ENCODE measurements at places on chromosomes 16 and 17. TPM values are rescaled to one million over a fixed set of nuclear protein-coding genes. Genes with fewer than 3 reads are reported as not detected.

GRIN2A gene
- total RNA-seq: not detected

ZNF19 gene
- total RNA-seq: 1.3 TPM

RUNDC3A gene
- total RNA-seq: not detected

DNA sequence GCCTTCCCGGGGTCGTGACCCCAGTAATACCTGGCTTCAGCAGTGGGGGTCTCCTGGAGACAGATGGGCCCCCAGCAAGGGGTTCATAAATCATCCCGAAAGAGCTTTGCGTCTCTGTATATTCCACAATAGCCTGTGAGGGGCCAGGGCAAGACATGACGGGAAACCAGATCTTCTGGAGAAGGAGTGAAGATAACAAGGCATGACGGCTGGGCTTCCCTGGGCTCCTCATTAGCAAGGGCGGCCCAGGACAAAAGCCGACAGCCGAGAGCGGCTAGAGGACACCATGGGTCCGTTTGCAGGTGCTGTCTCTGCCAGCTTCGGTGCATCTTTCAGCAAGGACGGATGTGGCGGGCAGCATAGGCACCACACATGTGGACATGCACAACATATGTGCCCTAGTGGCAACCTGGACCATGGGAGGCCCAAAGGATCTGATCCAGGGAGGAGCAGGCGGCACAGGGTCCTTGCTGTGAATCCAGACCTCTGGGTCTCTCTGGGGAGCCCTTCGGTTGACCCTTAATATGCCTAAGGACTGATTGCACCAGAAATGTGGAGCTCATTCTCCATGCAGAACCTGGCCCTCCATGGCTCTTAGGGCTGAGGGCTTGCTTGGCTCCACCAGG lies 136.9 kb upstream of the FOXF1 start:
- no peak overlapping the region for H3K4me3 ChIP-seq
- H3K27ac ChIP-seq: no peak overlapping the region
- peaks cover 15% of the 10 kb centered on the region for H3K4me1 ChIP-seq
- H3K27me3 ChIP-seq: no peaks in the 10 kb centered on the region
- DNase-seq: no peak

DNA sequence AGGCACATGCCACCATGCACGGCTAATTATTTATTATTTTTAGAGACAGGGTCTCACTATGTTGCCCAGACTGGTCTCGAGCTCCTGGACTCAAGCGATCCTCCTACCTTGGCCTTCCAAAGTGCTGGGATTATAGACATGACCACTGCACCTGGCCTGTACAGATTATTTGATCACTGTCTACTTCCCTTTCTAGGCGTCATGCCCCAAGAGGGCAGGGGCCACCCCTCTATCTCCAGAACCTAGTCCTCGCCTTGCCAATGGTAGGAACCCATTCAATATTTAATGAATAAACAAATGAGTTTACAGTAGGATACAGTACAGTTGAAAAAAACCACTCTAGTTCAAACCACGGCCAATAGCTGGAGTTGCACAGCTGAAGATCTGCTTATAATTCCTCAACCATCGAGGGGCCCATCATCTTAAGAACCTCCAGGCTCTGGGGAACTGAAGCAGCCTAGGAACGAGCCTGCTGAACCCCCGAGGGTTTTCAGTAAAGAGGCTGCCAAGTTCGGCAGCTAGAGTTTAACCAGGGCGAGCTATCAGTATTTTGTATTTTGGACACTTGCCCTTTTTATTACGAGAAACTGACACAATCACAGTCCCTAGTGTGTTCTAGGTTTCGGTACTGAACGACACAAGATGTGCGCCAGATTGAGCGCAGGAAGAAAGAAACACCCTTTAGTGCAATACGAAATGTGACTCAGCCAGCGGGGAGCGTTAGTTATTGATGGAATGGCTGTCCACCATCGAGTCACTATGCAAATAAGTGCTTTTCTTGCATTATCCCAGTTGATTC lies 14.6 kb downstream of the ADCY9 start:
- no peak for DNase-seq
- no peaks in the 10 kb centered on the region for H3K27me3 ChIP-seq
- no peak overlapping the region for H3K4me3 ChIP-seq
- H3K4me1 ChIP-seq: peaks cover 5% of the 10 kb centered on the region
- no peaks in the 10 kb centered on the region for H3K36me3 ChIP-seq

GRCh38 chr16:11429123-11429522 lies 83.9 kb downstream of the RMI2 start:
- H3K27ac ChIP-seq: no peak overlapping the region
- H3K4me3 ChIP-seq: no peak overlapping the region
- H3K36me3 ChIP-seq: no peaks in the 10 kb centered on the region
- H3K27me3 ChIP-seq: no peaks in the 10 kb centered on the region

DNA sequence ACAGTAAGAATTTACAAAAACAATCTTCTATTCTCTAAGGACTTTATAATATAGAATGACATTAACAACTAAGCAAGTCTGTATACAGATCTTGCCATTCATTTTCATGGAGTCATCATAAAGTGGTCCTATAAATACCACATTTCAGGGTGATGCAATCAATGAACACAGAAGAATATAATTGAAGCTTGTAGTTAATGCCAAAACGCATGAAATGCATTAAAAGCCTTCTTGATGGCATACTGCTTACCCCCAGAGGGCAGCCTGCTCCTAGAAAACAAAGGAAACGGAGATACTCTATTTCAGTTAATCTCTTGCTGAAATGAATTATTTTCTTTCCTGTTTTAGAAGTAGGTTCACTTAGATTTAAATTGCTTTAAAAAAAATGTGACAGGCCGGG lies 45.2 kb upstream of the STAC2 start:
- peaks cover 9% of the 10 kb centered on the region for H3K4me1 ChIP-seq
- peak overlapping the region; percentile 42 for H3K27ac ChIP-seq
- no peaks in the 10 kb centered on the region for H3K27me3 ChIP-seq
- H3K4me3 ChIP-seq: no peak overlapping the region

DNA sequence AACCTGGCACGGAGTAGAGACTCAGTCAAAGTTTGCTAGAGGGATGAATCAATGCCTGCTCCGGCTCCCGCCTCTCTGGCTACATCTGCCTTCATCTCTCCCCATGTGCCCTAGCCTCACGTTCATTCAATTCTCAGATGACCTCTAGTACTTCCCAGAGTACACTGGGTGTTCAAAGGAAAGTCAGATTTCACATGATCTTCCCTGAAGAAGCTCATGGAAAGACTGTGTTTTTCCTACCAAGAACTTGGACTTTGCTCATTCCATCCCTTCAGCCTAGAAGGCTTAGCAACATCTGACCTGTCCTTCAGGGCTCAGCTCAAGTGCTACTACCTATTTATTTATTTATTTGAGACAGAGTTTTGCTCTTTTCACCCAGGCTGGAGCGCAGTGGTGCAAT lies 11.1 kb upstream of the TNK1 start:
- no peaks in the 10 kb centered on the region for H3K36me3 ChIP-seq
- H3K27ac ChIP-seq: no peak overlapping the region
- no peak overlapping the region for H3K4me3 ChIP-seq

GRCh38 chr17:64546716-64547115 lies 39.9 kb downstream of the CEP95 start:
- peaks cover 98% of the 10 kb centered on the region for H3K36me3 ChIP-seq
- H3K27me3 ChIP-seq: no peaks in the 10 kb centered on the region
- no peak overlapping the region for H3K27ac ChIP-seq
- no peaks in the 10 kb centered on the region for H3K4me1 ChIP-seq
- H3K4me3 ChIP-seq: no peak overlapping the region

DNA sequence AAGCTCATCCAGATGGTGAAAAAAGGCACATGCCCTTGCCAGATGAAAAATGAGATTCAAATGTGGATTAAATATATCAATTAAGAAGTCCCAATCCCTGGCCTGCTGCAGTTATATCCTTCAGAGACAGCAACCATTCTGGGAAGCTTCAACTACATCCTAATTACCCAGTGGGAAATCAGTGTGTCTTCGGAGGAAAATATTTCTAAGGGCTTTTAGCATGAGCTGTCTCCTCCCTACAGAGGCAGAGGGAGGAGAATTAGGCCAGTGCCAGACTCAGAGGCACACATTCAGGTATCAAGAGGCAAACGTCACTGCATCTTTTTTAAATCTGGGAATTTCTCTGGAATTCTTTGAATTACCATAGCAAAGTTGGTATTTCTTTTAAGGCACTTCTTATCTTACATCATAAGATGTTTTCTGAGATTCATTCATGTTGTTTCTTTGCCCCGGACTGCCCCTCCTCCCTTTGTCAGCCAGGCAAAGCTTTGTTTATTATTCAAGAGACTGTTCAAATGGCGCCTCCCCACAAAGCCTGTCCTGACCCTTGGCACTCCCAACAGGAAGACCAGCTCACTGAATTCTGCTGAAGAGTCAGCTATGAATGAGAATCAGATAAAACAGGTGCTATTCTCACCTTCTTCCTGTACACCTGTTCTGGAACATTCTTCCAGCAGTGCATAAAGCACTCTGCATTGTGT lies 38.3 kb upstream of the SMPD3 start:
- no peak for DNase-seq
- peaks cover 3% of the 10 kb centered on the region for H3K4me1 ChIP-seq
- no peaks in the 10 kb centered on the region for H3K36me3 ChIP-seq

- H3K27ac ChIP-seq: no peak overlapping the region
- no peaks in the 10 kb centered on the region for H3K36me3 ChIP-seq
- H3K27me3 ChIP-seq: no peaks in the 10 kb centered on the region
- H3K4me1 ChIP-seq: no peaks in the 10 kb centered on the region
Measured at GRCh38 chr17:75839942-75840798, 4.0 kb downstream of the UNC13D start.

- H3K27ac ChIP-seq: no peak overlapping the region
- no peaks in the 10 kb centered on the region for H3K4me1 ChIP-seq
- H3K27me3 ChIP-seq: no peaks in the 10 kb centered on the region
- DNase-seq: no peak
- no peaks in the 10 kb centered on the region for H3K36me3 ChIP-seq
Measured at GRCh38 chr17:73847952-73848351, 203.7 kb upstream of the SDK2 start.

GRCh38 chr17:75845058-75845711 lies 981 bp upstream of the UNC13D start:
- no peaks in the 10 kb centered on the region for H3K36me3 ChIP-seq
- no peaks in the 10 kb centered on the region for H3K27me3 ChIP-seq
- peak; percentile 84 for DNase-seq

DNA sequence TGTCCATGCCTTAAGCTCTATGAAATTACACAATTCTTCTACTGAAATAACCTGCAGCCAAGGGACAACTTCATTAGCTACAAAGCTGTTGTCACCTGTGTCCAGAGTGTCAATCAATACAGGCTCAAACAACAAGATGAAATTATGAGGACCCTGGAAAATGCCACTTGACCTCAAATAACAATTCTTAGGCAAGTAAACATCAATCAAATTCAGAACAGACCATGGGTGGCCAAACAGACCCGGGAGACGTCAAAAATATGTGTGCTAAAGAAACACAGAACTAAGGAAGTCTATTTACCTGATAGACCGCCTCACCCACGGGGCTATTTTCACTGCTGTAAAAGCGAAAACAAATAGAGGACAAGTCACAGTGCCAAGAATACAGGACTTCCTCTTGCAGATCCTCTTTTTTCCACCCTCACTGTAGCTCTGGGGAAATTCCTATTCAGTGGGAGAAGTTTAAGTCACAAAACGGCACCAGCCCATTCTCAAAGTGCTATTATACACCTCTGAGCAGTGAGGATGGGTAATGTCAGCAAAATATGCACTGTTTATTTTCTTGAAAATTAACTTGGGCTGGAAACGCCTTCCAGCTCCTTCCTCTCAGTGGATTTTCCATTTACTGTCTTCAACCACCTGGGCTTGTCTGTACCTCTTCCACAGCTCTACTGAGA lies 2.7 kb downstream of the LITAF start:
- DNase-seq: no peak
- peak overlapping the region; percentile 31 for H3K27ac ChIP-seq
- H3K36me3 ChIP-seq: no peaks in the 10 kb centered on the region
- H3K27me3 ChIP-seq: no peaks in the 10 kb centered on the region
- H3K4me3 ChIP-seq: peak overlapping the region; percentile 23

DNA sequence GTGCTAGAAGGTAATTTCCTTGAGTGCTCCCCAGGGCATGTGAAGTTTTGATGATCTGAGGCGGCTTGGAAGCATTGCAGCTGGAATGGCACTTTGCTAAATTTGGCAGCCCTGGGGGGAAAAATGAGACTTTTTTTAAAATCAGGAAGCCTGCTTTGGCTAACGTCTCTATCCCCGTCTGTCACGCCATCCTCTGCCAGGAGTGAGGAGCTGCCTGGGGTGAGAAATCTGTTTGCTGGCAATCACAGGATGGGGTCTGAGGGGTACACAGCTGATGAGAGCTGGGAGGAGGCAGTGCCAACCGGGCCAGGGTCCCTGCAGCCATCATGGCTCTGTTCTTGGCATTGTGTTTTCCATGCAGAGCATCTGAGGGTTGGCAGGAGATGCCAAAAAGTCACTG lies 2.0 kb downstream of the ABCC12 start:
- H3K4me1 ChIP-seq: peaks cover 8% of the 10 kb centered on the region
- no peak for DNase-seq
- no peaks in the 10 kb centered on the region for H3K27me3 ChIP-seq
- H3K36me3 ChIP-seq: no peaks in the 10 kb centered on the region
- H3K27ac ChIP-seq: no peak overlapping the region
- H3K4me3 ChIP-seq: no peak overlapping the region

- H3K4me3 ChIP-seq: peak overlapping the region; percentile 96
- H3K4me1 ChIP-seq: 0 out of 2 replicates have a peak, but pooled peaks cover 6% of the 10 kb centered on the region
- DNase-seq: peak; percentile 24
- peak overlapping the region; percentile 54 for H3K27ac ChIP-seq
- H3K36me3 ChIP-seq: no peaks in the 10 kb centered on the region
Measured at GRCh38 chr16:54287131-54288029, 793 bp upstream of the IRX3 start.

GRCh38 chr16:27690608-27691007 lies 140.7 kb downstream of the KATNIP start:
- H3K27ac ChIP-seq: no peak overlapping the region
- no peaks in the 10 kb centered on the region for H3K36me3 ChIP-seq
- H3K27me3 ChIP-seq: no peaks in the 10 kb centered on the region
- H3K4me3 ChIP-seq: no peak overlapping the region
- H3K4me1 ChIP-seq: no peaks in the 10 kb centered on the region
- DNase-seq: peak; percentile 42

DNA sequence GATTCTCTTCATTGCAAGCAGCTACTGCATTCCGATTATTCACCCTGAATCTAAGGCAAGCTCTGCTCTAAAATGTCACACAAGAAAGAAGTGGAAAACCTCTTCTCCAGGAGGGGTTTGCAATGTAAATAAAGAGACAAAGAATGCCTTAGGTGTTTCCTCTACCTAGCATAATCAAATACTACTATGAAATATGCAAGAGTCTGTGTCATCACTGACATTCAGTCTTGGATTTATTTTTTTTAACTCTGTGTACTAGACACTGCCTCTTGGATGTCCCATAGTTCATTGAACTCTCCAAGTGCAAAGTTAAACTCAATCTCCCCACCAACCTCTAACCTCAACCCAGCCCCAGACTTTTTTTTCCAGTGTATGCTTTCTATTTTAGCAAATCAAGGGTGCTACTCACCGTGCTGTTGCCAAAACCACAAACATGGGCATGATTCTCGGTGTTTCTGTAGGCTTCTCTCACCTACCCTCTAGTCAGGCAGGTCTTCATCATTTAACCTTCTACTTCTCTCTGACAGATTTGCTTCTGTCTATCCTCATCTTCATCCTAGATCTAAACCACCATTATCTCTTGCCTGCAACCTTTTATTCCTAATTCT lies 329.1 kb downstream of the CDH13 start:
- no peaks in the 10 kb centered on the region for H3K36me3 ChIP-seq
- H3K27me3 ChIP-seq: no peaks in the 10 kb centered on the region
- no peak overlapping the region for H3K27ac ChIP-seq
- H3K4me1 ChIP-seq: peaks cover 16% of the 10 kb centered on the region
